ENCODE measurements at places on chromosomes 7 and 10. TPM values are rescaled to one million over a fixed set of nuclear protein-coding genes. Genes with fewer than 3 reads are reported as not detected.

MAGI2 gene
- total RNA-seq: 6.7 TPM

RNF32 gene
- 1.4 TPM for total RNA-seq

FANK1 gene
- total RNA-seq: 0.88 TPM

GRCh38 chr10:60042262-60042661 lies 135.9 kb upstream of the CCDC6 start:
- peak overlapping the region; percentile 34 for H3K27ac ChIP-seq
- DNase-seq: no peak
- H3K4me3 ChIP-seq: no peak overlapping the region
- no peaks in the 10 kb centered on the region for H3K27me3 ChIP-seq
- peaks cover 30% of the 10 kb centered on the region for H3K4me1 ChIP-seq
- H3K36me3 ChIP-seq: no peaks in the 10 kb centered on the region

CFAP43 gene
- 0.83 TPM for total RNA-seq

GRCh38 chr7:116228241-116228640 lies 17.9 kb downstream of the TES start:
- H3K4me1 ChIP-seq: peaks cover 21% of the 10 kb centered on the region
- no peaks in the 10 kb centered on the region for H3K27me3 ChIP-seq
- DNase-seq: no peak
- no peaks in the 10 kb centered on the region for H3K36me3 ChIP-seq

- H3K27ac ChIP-seq: no peak overlapping the region
- H3K27me3 ChIP-seq: no peaks in the 10 kb centered on the region
- no peak for DNase-seq
- H3K36me3 ChIP-seq: peaks cover 3% of the 10 kb centered on the region
Observed at GRCh38 chr7:39703144-39703543, 79.8 kb downstream of the RALA start.

DNA sequence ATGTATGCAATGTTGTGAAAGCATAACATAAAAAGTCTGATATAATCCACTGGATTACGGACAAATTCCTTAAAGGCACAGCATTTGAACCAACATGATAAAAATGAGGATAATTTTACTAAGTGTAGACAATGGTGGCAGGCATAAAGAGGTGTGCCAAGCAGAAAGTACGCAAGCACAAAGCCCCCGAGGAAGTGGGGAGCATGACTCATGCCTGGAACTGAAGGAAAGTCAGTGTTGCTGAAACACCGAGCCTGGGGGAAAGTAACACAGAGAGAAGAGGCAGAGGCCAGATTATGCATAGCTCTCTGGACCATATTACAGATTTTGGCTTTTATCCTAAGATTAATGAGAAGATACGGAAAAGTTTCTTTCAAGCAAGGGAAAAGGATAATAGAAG lies 490.0 kb upstream of the PHF14 start:
- H3K27me3 ChIP-seq: no peaks in the 10 kb centered on the region
- no peaks in the 10 kb centered on the region for H3K4me1 ChIP-seq
- H3K36me3 ChIP-seq: no peaks in the 10 kb centered on the region
- H3K27ac ChIP-seq: no peak overlapping the region

DNA sequence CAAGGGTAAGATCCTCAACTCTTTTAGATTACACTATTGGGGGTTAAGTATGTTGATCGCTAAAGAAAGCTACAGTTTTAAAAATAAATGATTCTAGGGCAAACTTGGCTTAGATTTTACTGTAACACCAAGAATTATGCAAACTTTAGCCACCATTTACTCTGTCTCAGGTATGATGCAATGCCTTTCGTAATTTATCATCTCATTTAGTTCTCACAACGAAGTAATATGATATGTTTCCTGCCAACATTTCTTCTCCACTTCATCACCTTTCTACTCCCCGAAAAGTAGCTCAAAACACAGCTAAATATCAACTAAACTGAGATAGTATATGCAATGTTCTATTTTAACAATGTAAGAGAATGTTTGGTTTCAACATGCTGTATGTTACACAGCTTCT lies 21.1 kb downstream of the FAM133B start:
- no peak overlapping the region for H3K4me3 ChIP-seq
- no peak for DNase-seq
- H3K4me1 ChIP-seq: no peaks in the 10 kb centered on the region

CRYGN gene
- total RNA-seq: not detected

- H3K4me1 ChIP-seq: peaks cover 33% of the 10 kb centered on the region
- H3K27ac ChIP-seq: peak overlapping the region; percentile 6
- H3K27me3 ChIP-seq: no peaks in the 10 kb centered on the region
Observed at GRCh38 chr7:99096124-99096887, 47.6 kb downstream of the SMURF1 start.

DNA sequence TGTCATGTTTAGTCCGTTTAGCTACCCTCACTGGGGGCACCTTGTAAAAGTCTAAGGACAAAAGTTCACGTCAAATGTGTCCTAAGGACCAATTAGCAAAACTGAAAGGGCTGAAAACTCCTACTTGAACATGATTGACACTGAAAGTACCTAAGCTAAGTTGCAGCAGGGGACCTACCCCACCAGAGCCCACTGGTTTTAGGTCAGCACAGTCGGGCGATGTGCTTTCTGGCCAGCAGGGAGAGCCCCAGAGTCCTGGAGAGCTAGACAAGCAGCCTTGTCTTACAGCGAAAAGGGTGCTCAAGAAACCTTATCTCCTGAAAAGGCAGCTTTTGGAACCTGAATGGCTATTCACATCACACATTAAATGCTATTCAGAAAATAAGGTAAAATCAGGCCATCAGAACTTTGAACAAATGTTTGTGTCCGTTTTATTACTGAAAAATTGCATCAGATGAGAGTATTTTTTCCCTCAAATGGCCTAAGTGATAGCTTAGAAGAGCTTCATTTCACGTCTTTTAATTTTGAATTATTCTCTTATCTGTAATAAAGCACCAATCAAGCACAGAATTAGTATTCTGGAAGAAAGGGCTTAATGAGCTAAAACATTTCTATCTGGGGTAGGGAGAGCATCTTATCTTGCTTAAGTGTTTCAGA lies 52.2 kb upstream of the MKI67 start:
- H3K27me3 ChIP-seq: no peaks in the 10 kb centered on the region
- no peaks in the 10 kb centered on the region for H3K4me1 ChIP-seq
- peak; percentile 45 for DNase-seq
- H3K27ac ChIP-seq: no peak overlapping the region
- no peak overlapping the region for H3K4me3 ChIP-seq

DNA sequence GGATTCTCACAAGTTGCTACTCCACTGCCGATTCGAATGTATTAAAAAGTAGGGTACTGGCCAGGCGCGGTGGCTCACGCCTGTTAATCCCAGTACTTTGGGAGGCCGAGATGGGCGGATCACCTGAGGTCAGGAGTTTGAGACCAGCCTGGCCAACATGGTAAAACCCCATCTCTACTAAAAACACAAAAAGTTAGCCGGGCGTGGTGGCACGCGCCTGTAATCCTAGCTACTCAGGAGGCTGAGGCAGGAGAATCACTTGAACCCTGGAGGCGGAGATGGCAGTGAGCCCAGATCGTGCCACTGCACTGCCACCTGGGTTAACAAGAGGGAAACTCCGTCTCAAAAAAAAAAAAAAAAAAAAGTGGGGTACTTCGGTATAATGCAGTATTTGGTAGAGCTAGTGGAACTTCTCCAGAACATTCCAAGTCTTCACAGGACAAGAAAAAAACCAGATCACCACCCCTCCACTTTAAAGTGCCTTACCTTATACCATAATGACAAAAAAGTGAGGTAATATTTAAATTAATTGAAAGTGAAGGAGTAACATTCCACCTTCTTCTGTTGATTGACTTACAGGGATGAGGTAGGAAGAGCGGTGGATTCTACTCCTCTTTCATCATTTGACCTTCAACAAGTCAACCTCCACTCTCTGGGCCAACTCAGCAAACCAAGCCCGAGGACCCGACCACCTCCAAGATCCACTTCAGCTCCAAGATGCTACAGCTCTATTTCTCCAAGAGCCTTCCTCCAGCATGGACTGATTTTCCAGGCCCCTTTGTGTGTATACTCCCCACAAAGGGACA lies 2.0 kb downstream of the BAZ1B start:
- no peak for DNase-seq
- H3K36me3 ChIP-seq: no peaks in the 10 kb centered on the region
- H3K4me3 ChIP-seq: peak overlapping the region; percentile 87

- DNase-seq: no peak
- no peaks in the 10 kb centered on the region for H3K27me3 ChIP-seq
- H3K36me3 ChIP-seq: no peaks in the 10 kb centered on the region
- no peak overlapping the region for H3K27ac ChIP-seq
- H3K4me1 ChIP-seq: no peaks in the 10 kb centered on the region
Observed at GRCh38 chr10:132920101-132920925, 22.1 kb downstream of the CFAP46 start.

- no peaks in the 10 kb centered on the region for H3K36me3 ChIP-seq
- no peak overlapping the region for H3K27ac ChIP-seq
- H3K4me1 ChIP-seq: no peaks in the 10 kb centered on the region
- H3K4me3 ChIP-seq: no peak overlapping the region
- H3K27me3 ChIP-seq: no peaks in the 10 kb centered on the region
Observed at GRCh38 chr10:54496852-54497251, 304.2 kb downstream of the PCDH15 start.

GRCh38 chr7:38051786-38052185 lies 126.3 kb upstream of the STARD3NL start:
- H3K36me3 ChIP-seq: no peaks in the 10 kb centered on the region
- DNase-seq: no peak
- H3K27me3 ChIP-seq: no peaks in the 10 kb centered on the region

DNA sequence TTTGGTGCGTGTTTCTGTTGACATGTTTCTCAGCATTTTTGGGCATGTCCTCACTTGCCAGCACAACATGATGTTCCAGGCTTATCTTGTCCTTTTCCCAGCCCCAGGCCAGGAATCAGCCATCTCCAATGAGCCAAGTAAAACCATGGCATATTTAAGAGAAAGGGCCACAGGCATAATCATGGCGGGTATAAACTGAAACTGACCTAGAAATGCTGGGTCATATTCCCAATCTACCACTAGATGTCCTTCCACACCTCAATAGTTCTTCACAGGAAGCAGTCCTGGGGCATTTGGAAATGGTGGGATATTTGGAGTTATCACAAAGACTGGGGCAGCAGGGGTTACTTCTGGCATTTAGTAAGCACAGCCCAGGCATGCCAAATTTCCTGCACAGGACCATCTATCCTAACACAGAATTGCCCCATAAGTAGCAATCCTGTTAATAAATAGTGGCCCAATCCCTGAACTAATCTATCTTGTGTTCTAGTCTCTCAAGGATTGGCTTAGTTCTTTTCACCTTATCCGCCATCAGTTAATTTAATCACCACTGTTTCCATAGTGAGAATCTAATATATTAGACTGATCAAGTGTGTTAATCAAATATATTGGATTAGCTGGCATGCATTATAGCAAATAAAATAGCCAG lies 101.6 kb downstream of the NPSR1 start:
- H3K27ac ChIP-seq: no peak overlapping the region
- peaks cover 5% of the 10 kb centered on the region for H3K4me1 ChIP-seq
- no peaks in the 10 kb centered on the region for H3K27me3 ChIP-seq
- no peaks in the 10 kb centered on the region for H3K36me3 ChIP-seq

DNA sequence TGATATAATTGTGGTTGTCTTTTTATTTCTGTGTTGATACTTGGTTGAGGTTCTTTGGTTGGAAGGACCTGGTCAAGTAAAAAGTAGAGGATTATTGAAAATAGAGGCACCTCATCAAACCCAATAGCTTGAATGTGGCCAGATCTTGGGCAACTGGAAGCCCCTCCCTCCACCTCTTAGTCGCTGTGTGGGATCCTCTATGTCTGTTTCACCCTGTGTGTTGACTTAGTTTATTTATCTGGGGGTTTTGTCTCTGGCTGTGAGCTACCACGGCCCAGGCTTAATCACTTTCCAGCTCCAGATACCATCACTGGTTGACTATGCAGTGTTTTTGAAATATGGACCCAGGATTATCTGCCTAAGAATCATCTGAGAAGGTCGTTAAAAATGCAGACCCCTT lies 58.3 kb downstream of the AP3M1 start:
- H3K36me3 ChIP-seq: no peaks in the 10 kb centered on the region
- H3K4me3 ChIP-seq: no peak overlapping the region
- no peaks in the 10 kb centered on the region for H3K4me1 ChIP-seq
- DNase-seq: no peak
- no peaks in the 10 kb centered on the region for H3K27me3 ChIP-seq

- H3K36me3 ChIP-seq: no peaks in the 10 kb centered on the region
- H3K27ac ChIP-seq: no peak overlapping the region
Observed at GRCh38 chr7:89077992-89078391, 282.5 kb upstream of the TEX47 start.

DNA sequence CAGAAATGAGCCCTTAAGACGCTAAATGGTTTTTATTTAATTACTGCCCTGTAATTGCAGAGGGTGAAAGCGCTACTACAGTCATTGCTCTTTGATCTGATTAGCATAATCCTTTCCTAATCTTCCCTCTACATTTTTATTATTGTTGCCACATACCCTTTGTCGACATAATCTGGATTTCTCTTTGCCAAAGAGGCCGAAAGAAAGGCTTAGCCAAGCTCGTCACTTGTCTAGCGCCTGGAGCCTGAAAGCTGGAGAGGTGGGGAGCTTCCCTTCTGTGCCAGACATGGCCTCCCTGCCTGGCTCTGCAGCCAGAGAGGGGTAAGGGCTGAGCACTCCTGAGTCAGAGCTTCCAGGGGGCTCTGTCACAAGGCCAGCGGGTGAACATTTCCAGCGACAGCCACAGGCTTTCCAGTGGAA lies 145.9 kb downstream of the PRKAG2 start:
- DNase-seq: no peak
- peaks cover 14% of the 10 kb centered on the region for H3K4me1 ChIP-seq
- no peak overlapping the region for H3K4me3 ChIP-seq
- no peaks in the 10 kb centered on the region for H3K27me3 ChIP-seq
- no peak overlapping the region for H3K27ac ChIP-seq
- H3K36me3 ChIP-seq: no peaks in the 10 kb centered on the region

- no peaks in the 10 kb centered on the region for H3K27me3 ChIP-seq
- H3K4me3 ChIP-seq: no peak overlapping the region
- H3K36me3 ChIP-seq: no peaks in the 10 kb centered on the region
Observed at GRCh38 chr7:55056068-55056467, 37.3 kb downstream of the EGFR start.

ALOX5 gene
- 5.0 TPM for total RNA-seq

OR2A12 gene
- 1.0 TPM for total RNA-seq

DNA sequence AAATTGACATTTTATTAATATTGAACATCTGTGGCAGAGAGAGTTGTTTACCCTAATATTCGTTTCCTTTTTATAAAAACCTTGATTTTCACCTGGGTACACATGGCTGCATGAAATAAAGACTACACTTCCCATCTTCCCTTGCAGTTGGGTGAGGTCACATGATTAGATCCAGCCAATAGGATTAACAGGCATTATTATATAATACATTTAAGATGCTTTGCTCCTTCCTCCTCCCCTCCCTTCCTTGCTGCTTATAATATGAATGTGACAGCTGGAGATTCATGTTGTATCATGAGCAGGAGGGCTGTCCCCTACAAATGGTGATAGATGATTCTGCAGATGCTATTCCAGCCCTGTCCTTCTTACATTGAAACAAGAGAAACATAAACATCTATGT lies 146.6 kb downstream of the SH2D4B start:
- no peak for DNase-seq
- H3K27ac ChIP-seq: no peak overlapping the region
- H3K36me3 ChIP-seq: no peaks in the 10 kb centered on the region
- H3K27me3 ChIP-seq: no peaks in the 10 kb centered on the region
- H3K4me1 ChIP-seq: peaks cover 15% of the 10 kb centered on the region
